ENCODE measurements at places on chromosomes 7 and 10.

- DNase-seq = no peak
Measured at GRCh38 chr7:146660839-146661238, 544.2 kb downstream of the CNTNAP2 start.

DNA sequence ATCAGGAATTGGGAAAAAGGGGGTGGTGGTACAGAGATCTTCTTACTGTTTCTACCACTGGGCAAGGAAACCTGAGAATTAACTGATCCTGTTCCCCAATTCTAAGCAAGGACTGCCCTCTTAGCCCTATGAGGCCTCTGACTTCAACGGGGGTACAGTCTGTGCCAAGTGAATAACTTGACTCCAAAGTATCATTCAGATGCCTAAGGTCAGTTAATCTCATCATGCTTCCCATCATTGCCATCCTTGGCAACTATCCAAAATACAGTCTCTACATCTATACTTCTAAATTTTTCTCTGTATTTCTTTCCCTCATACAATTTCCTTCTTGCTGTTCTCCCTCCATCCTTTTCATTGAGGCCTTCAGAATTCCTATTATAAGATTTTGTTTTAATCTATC lies 10.5 kb downstream of the PPP3CB start:
- DNase-seq = no peak

- no peak for DNase-seq
Measured at GRCh38 chr10:86284355-86285105, 82.1 kb downstream of the GRID1 start.

- DNase-seq = no peak
Measured at GRCh38 chr7:7654964-7655715, 14.6 kb downstream of the UMAD1 start.

GRCh38 chr7:5332579-5332978 lies 49.8 kb downstream of the SLC29A4 start:
- no peak for DNase-seq

- DNase-seq = no peak
Measured at GRCh38 chr7:137564677-137565076, 221.1 kb upstream of the PTN start.

GRCh38 chr7:129569811-129570215 lies 41.7 kb upstream of the NRF1 start:
- no peak for DNase-seq

DNA sequence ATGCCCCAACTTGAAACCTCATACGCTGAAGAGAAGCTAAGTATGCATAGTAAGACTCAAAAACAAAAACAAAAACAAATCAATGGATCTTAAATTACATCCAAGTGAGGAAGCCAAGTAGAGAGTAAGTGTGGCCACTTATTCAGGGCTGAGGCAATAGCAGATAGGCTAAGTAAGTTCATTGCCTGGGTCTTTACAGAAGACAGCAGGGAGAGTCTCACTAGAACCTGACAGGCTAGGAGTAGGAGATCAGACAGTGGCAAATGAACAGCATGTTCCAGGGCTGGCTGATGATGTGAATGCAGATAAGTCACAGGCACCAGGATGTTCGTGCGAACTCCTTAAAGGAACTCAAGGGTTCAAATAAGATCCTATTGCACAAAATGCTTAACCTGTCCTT lies 568.6 kb downstream of the KCNMA1 start:
- no peak for DNase-seq
